ENCODE measurements at places on chromosomes 1 and 21.

- DNase-seq = no peak
Measured at GRCh38 chr1:82013702-82014101, 213.0 kb downstream of the ADGRL2 start.

- no peak for DNase-seq
Measured at GRCh38 chr21:45737485-45738166, 94.1 kb downstream of the PCBP3 start.

DNA sequence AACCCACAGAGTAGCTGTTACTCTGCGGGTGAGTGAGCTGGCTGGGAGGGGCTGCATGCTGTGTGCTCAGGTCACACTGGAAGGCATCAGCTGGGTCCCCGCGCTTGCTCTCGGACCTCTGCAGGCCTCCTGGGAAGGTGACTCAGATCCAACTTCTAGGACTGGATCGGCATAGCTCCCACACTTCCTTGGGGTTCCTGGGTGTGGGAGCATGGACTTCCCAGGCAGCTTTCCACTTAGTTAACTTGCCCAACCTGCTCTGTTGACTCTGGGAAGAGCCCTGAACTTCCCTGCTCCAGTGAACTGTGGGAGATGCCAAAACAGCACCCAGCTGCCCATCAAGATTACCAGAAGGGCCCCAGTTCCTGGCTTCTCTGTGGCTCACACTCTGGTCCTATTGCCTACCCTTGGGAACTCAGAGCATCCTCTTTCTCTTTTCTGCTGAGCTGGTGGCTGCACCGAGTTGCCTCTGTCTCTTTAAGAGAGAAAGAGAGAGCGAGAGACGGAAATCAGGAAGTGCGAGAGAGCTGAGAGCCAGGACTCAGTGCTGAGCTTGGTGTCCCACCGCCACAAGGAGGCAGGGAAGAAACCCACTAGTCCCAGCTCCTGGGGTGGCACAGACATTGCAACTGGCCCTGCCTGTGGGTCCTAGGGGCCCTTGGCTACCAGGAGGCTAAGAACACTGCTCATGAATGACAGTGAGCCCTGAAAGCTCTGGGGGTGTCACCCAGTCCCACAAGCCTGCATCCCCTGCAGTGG, at the start of gene IKBKE:
Gene IKBKE (plus strand): TSS at position 544 of the 759 bp plus-strand sequence. CDS start 2,752 bp downstream, outside the sequence.
- DNase-seq = no peak

GRCh38 chr1:167198518-167199133, 22.1 kb upstream of the POU2F1 start:
- no peak for DNase-seq

DNA sequence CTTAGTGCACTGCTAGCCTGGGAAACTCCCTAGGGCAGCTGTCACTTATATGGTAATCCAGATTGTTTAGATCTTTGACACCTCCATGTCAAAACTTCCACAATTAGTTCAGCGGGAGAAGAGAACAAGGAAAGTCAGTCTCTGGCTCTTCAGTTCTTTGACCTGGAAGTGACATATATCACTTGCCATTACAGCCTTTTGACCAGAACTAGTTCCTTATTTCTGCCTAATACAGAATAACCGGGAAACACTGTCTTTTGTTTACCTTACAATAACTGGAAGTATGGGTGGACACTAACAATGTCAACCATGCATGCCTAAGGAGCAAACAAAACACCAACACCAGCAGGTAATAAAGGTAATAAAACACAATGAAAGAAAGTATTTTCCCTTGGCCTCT, 68.3 kb downstream of the C4BPA start:
- no peak for DNase-seq

DNA sequence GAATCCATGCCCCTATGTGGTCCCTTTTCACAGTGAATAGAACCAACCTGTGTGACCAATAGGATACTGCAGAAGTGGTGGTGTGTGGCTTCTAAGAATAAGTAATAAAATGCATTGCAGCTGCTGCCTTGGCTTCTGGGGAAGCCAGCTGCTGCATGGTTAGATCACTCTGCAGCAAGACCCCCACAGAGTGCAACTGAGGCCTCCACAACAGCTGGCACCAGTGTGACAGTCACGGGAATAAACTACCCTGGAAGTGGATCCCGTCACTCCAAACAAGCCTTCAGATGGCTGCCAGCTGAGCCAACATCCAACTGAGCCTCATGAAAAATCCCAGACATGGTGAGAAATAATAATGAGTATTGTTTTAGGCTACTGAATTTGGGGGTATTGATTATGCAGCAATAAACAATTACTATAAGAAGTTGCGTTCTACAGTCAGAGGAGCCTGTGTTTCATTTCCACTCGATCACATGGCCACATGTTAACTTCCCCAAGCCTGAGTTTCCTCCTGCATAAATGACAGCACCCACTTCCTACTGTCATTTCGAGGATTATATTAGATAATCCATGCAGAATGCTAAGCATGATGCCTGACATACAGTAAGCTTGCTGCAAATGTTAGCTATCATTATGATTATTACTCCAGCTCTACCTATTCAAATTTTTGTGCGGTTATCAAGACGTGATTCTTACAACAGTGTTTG, 20.8 kb upstream of the COG2 start:
- DNase-seq = no peak

DNA sequence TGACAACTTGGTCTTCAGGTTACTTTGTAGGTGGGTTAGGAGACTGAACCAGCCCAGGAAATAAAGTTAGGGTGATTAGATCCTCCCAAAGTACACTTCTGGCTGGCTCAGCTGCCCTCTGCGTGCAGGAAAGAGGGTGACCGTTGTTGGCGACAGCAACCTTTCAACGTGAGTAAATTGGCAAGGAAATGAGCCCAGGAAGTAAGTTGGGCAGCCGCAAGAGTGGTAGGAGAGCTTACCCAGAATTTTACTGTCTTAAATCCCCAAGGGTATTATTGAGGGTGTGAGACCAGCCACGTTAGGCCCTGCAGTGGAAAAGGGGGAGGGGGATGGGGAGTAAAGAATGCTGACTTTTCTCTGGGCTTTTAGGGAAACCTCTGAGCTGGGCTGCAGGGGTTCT, 1.6 kb downstream of the TENT5C start:
- no peak for DNase-seq

DNA sequence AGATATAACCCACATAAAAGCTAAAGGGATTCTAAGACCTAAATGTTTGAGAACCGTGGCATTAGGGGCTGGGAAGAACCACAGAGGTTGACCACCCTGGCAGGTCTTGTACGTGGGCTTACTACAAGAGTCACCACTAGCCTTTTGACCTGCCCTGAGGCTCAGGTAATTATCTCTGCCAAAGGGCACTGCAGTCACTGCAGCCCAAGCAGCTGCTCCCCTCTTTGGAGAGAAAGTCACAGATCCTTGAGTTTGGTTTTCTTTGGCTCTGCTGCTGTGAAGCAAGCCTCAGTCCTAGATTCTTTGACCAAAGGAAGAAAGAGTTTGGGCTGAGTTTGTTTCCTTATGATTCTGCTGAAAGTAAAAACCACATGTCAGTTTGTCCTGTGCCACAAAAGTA, 11.6 kb downstream of the PARK7 start:
- DNase-seq = no peak

Measured in iPS DF 19.7 (cell line).